ENCODE measurements at places on chromosomes 3 and 15. TPM values are rescaled to one million over a fixed set of nuclear protein-coding genes. Genes with fewer than 3 reads are reported as not detected.

- DNase-seq: no peak
Measured at GRCh38 chr15:94306700-94307650, 75.6 kb downstream of the MCTP2 start.

- DNase-seq: peak; percentile 23
Measured at GRCh38 chr3:72520690-72521308, 327.4 kb downstream of the SHQ1 start.

- no peak for DNase-seq
Measured at GRCh38 chr3:158074591-158074990, 31.6 kb downstream of the SHOX2 start.

GRCh38 chr3:9732740-9733115, 1.2 kb downstream of the BRPF1 start:
- no peak for DNase-seq

DNA sequence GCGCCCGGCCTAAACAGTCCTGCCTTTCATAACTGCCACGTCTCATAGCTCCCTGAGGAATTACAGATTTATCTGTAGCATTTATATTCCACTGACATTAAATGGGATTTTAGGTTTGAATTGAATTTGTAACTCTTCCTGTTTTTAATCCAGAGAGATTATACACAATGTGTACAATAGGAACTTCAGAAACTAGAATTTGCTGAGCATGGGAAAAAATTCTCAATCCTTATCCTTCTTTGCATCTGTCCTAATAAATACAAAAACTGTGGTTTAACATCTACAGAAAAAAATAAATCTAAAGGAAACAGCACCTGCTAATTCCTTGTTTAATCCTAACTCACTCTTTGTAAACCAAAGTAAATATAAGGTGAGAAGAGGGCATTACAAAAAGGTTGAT, 2.2 kb downstream of the NEK11 start:
- DNase-seq: no peak

- DNase-seq: peak; percentile 9
Measured at GRCh38 chr3:178517665-178518334, 18.4 kb upstream of the KCNMB2 start.

GRCh38 chr3:188348435-188349244, 194.7 kb downstream of the LPP start:
- peak; percentile 20 for DNase-seq

- no peak for DNase-seq
Measured at GRCh38 chr3:187021748-187022402, 91.5 kb downstream of the ST6GAL1 start.

DNA sequence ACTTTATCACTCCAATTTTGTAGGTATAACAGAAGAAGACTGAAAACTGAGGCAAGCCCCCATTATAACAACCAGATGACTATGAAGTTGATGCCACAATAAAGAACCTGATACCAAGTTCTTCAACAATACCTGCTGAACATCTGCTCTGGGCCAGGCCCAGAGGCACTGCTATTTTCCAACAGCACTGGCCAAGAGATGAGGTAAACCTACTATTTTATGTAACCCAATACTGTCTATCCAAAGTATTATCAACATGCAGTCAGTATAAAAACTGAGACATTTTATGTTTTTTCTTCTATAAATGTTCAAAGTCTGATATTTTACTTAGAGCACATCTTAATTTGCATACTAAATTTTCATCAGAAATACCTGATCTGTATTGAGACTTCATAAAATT, 6.1 kb downstream of the SPG11 start:
- DNase-seq: no peak

- no peak for DNase-seq
Measured at GRCh38 chr15:74511583-74511982, 29.4 kb upstream of the ARID3B start.

GRCh38 chr15:88118035-88118434, 138.5 kb downstream of the NTRK3 start:
- DNase-seq: no peak

DNA sequence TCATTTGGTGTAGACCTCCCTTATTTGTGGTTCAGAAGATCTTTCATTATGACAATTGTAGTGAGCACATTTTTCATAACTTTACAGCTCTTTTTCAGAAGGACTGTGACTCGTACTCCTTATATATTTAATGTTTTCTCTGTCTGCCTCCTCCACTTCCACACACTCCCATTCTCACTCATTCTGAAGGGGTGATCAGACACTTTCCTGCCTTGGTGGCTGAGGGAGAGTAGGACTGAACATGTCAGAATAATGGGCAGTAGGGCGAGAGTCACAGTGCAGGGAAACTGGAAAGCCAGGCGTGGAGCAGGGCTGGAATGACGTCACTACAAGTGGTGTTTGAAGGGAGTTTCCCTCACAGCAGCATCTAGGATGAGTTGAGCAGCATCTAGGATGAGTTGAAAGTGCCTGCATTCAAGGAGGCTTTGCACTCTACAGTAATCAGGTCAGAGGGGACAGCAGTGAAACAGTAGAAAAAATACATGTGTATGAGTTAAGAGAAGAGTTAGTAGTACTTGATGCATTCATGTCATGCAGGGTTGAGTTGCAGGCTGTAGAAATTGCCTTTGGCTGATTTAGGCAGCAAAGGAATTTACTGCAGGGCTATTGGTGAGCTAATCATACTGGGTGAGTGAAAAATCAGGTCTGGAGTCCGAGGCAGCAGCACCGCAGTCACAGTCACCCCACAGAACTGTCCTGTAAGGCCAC, 36.3 kb upstream of the FBXL22 start:
- no peak for DNase-seq

DNA sequence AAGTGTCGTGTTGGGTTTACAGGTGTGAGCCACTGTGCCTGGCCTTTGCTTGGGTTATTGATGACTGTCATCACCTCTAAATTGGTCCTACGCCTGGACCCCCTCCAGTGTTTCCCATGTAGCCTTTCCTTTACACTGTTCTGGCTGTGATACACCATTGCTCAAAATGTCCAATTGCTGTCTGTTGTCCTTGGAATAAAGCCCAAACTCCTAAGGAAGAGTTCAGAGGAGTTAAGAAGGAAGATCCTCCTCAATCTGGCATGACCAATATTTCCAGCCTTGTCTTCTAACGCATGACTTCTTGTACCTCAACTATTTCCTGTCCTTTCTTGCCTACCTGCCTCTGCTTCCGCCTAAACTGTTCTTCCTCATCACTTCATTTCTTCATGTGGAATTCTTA, 113.1 kb downstream of the POLR2M start:
- no peak for DNase-seq

DNA sequence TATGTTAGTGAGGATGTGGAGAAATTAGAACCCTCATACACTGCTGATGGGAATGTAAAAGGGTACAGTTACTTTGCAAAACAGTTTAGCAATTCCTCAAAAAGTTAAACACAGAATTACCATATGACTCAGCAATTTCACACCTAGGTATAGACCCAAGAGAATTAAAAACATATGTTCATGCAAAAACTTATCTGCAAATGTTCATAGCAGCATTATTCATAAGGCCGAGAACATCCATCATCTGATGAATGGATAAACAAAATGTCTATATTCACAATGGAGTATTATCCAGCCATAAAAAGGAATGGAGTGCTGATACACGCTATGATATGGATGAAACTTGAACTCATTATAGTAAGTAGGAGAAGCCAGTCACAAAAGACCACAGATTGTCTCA, 10.3 kb downstream of the SEC13 start:
- no peak for DNase-seq

DNA sequence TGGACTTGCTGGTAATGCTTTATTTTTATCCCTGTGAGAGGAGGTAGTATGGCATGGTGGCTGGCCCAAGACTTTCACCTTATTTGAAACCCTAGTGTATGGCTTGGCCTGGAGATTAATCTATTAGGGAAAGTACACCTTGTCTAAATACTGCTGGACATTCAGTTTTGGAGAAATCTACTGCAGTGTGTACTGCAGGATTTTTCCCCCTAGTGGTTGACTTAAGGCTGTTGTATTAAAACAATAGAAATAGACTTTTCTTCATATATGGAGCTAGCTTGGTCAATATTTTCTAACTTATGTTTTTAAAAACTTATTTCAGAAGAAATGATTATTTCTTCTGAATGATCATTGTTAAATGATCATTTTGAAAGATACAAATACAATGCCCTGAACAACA, 13.9 kb upstream of the SLITRK3 start:
- DNase-seq: no peak

GRCh38 chr3:65901226-65901625, 137.5 kb downstream of the MAGI1 start:
- no peak for DNase-seq

DNA sequence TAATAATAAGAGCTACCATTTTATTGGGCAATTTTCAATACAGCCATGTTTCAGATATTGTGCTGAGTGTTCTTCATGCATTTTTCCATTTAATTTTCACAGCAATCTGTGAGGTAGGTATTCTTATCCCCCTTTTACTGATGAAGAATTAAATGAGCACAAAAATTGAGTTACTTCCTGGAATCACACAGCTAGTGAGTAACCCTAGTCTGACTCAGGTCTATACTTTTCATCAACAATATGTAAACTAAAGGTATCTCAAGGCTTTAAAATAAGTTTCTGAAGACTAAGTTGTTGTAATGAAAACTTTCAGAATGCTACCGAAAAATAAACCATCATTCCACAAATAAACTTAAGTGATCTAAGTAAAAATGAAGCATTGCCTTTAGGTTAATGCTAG, 22.3 kb downstream of the HACD2 start:
- no peak for DNase-seq

DNA sequence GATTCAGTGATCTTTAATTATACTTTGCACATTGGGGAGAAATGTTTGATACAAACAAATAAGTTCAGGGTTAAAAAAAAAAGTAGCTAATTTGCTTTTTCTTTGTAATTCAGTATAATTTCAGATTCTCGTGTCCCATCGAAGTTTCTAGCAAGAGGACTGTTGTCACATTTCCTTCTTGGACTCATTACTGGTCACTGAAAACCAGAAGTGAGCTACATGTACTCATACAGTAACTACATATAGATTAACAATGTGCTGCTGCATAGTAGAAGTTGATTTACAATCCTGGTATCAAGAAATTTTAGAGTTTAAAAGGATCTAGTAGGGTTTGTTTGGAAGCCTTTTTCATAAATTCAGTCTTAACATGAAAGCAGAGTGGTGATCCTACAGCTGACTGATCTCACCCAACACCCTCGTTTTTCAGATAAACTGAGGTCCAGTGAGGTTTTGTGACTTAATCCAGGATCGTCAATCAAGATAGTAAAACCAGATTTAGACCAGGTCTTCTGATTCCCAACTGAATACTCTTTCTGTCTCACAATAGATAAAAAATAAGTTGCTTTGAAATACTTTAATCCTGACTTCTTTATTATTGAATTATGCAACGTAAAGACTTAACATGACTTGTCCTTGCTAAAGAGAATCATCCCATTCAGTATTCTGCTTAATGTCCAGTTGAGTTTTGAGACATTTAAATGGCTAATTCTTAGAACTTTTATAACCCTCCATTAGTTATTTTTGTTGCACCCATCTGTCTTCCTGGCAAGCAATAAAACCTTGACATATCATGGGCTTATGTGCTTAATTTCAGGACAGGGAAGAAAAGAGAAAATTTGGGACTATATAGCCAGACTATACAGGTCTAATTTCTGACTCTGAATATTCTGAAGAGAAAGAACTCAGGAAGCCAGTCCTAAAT, 2.8 kb downstream of the SEC62 start:
- no peak for DNase-seq

GRCh38 chr3:197025736-197026480, 3.7 kb downstream of the MELTF start:
- no peak for DNase-seq

DNA sequence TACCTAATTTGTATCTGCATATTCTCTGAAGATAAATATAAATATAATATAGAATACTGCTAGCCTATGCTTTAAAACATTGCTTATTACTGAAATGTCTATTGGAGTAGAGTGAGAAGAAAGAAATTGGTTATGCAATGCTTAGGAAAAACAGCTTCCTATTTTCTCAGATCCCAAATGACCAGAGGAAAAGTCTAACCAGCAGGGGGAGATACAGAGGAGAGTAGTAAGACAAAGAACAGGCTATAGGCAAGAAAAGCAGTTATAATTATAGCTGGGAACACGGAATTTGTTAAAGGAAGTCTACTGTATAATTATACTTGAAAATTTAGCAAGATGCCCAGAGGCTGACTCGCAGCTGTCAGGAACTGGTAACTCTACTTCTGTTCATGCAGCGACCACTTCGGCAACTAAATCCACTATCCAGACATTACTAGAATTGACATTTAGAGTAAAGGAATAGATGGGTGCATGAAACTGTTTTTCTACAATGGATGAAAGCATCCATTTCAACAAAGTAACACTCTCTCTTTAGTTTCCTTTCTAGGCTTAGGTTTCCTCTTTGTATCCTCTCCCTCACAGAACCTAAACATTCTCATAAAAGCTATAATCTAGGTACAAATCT, 97.2 kb downstream of the TBC1D5 start:
- peak; percentile 63 for DNase-seq

GRCh38 chr3:120597445-120598049, 1.4 kb downstream of the NDUFB4 start:
- DNase-seq: no peak

- no peak for DNase-seq
Measured at GRCh38 chr3:45558431-45558830, 36.1 kb upstream of the LIMD1 start.

HRG gene
- 3.5 TPM for polyA plus RNA-seq

ALPK3 gene
- 23.8 TPM for polyA plus RNA-seq

CPN2 gene
- polyA plus RNA-seq: 0.62 TPM

MUC20 gene
- polyA plus RNA-seq: 39.6 TPM

TASOR gene
- 91.9 TPM for polyA plus RNA-seq

SLC15A2 gene
- 8.3 TPM for polyA plus RNA-seq

GCNT3 gene
- 1.1 TPM for polyA plus RNA-seq

SMAD6 gene
- 41.5 TPM for polyA plus RNA-seq

RBM6 gene
- polyA plus RNA-seq: 187 TPM

SNTN gene
- not detected for polyA plus RNA-seq

ISG20 gene
- 0.90 TPM for polyA plus RNA-seq

TMCO5A gene
- polyA plus RNA-seq: not detected

MESP1 gene
- polyA plus RNA-seq: 2.0 TPM

HEXA gene
- 119 TPM for polyA plus RNA-seq

Data from renal pelvis (tissue), 12 donors.